ENCODE measurements at places on chromosomes 2 and 18.

DNA sequence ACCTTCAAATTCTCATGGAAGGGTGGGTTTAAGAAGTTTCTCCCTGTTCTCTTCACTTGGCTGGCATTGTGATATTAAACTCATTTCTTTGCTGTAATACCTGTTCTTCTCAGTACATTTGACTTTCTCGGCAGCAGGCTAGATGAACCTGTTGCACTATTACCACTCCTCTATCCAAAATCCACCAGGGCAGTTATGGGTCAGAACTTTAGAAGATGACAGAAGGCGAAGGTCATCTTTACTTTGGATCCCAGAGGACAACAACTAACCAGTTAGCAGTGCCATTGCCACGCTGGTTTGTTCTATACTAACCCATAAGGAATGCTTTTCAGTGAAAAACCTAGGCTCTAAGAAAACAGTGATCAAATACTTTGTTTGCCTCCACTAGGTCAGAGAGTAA is 901.0 kb downstream of the TSN start:
- DNase-seq: no peak

DNA sequence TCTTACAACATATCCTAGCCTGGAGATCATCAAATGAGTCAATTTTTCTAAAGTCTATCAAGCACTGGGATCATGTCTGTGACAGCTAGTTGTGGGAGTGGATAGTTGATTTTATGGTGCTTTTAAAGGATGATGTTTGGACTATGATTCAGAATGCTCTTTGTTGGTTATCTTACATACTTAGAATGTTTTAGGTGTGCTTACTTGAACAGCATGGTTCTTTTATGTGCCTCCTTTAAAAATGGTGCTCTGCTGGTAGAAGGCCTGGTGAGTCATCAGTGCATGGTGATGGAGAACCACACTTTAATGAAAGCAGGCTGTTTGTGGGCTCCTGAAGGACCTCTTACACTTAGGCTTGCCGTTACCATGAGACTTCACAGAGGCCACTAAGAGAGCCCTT is 682.7 kb upstream of the FANCL start:
- DNase-seq: peak; percentile 61

GRCh38 chr2:207624185-207625013 is 795 bp downstream of the METTL21A start:
- no peak for DNase-seq

DNA sequence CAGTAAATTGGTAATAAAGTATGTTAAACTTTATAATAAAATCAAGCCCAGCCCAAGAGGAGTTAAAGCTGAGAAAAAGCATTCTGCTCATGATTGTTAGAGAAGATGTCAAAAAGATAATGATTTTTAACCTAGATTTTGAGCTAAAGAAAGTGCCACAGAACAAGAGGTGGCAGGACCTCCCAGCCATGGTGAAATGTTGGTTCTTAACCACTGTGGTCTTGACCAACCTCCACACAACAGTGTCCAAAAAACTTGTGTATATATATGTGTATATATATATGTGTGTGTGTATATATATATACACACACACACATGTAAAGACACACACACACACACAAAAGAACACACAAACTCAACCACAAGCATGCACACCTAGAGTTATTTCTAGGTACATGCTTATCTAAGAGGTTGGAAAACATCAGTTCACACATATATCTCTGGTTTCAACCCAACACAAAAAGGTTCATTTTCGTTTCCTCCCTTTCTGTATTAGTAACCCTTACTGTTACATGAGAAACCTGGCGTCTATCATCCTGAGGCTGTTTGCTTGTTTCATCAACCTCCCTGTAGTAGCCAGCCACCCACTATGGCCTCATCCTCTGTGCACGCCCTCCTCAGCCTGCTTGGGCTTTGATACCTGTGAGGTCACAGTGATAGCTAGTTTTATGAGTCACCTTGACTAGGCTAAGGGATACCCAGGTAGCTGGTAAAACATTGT is 631.8 kb upstream of the ID2 start:
- no peak for DNase-seq

- no peak for DNase-seq
These were observed 32.2 kb upstream of the SPRED2 start for GRCh38 chr2:65464604-65465003.

DNA sequence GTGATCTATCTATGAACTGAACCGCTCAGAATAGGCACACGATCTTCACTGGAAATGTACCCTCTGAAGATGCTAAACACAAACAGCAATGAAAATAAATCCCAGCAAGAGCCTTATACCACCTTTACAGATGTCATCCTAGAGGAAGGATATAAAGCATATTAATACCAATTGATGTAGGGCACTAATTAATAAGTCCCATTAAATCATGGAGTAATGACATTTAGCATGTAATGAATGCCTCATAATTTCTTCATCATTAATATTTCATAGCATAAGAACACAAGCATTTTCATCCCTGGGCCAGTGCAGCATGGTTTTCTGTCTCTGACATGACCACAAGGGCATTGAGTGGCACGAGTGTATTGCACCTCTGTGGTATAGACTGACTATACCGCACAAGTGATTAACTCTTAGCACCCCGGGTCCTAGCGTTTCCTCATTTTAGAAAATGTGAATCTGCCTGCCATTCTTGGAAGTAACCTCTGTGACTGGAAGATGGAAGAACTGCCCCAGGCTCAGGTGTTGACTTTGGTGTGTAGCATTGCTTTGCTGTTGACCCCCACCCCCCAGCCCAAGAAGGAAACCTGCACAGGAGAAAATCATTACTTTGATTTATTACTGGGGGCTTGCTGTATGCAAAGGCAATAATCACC is 1.4 kb upstream of the TMEM178A start:
- no peak for DNase-seq

- no peak for DNase-seq
These were observed 45.7 kb upstream of the ACAA2 start for GRCh38 chr18:49859021-49859359.

GRCh38 chr18:7982216-7982615 is 415.1 kb downstream of the PTPRM start:
- no peak for DNase-seq

- no peak for DNase-seq
These were observed 480.1 kb downstream of the NRXN1 start for GRCh38 chr2:50551868-50552267.

DNA sequence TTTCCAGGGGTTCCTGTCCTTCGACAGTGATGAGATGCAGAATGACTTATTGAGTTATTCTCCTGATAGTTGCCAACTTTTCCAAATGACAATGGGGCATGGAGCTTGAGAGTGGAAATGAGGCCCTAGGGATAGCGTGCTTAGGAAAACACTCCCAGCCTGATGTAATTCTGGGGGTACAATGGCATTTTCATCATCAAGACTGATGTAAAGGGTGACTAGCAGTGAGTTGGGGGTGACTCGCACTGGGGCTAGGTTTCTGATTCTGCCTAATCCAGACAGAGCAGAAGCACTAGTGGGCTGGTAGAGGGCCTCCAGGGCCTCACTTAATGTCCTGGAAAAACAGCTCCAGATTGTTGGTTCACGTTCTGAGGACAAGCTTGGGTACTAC is 34.0 kb upstream of the IL37 start:
- DNase-seq: no peak

- DNase-seq: no peak
These were observed 13.0 kb downstream of the SIGLEC15 start for GRCh38 chr18:45838302-45839070.

- no peak for DNase-seq
These were observed 712.0 kb upstream of the NXPH2 start for GRCh38 chr2:139492131-139492680.

DNA sequence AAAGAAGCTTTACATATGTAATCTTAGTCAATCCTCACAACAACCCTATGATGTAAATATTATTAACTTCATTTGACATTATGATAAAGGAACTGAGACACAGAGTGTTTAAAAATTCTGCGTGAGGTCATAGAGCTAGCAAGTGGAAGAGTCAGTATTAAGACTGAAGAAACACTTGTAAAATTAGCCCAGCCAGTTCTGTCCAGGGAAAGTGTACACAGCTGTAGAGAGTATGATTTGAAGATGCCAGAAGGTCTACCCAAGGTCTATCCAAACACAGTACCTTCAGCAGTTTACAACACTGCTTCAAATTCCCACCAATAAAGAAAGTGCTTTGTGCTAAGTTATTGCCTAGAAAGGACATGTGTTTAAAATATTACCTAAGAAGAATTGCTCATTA is 51.7 kb upstream of the ITPRID2 start:
- peak; percentile 3 for DNase-seq

GRCh38 chr18:45447355-45448265 is 167.7 kb upstream of the SLC14A2 start:
- DNase-seq: no peak

GRCh38 chr2:181677912-181678586 is 2.3 kb downstream of the NEUROD1 start:
- DNase-seq: peak; percentile 50

DNA sequence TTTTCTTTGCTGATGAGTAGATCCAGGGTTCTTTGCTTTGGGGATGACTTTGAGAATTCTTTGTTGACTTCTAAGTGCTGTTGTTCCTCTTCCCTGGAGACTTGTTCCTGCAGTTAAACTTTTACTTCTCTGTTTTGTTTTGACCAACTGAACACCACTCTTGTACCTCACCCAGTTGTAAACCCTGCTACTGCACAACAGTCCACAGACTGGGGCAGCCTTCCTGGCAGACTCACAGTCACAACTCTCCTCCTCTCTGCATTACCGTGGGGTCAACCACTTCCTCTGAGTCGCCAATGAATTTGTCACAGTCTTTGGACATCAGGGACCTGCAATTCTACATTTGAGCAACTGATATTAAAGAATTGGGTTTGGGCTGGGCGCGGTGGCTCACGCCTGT is 3.8 kb upstream of the SLC8A1 start:
- no peak for DNase-seq

DNA sequence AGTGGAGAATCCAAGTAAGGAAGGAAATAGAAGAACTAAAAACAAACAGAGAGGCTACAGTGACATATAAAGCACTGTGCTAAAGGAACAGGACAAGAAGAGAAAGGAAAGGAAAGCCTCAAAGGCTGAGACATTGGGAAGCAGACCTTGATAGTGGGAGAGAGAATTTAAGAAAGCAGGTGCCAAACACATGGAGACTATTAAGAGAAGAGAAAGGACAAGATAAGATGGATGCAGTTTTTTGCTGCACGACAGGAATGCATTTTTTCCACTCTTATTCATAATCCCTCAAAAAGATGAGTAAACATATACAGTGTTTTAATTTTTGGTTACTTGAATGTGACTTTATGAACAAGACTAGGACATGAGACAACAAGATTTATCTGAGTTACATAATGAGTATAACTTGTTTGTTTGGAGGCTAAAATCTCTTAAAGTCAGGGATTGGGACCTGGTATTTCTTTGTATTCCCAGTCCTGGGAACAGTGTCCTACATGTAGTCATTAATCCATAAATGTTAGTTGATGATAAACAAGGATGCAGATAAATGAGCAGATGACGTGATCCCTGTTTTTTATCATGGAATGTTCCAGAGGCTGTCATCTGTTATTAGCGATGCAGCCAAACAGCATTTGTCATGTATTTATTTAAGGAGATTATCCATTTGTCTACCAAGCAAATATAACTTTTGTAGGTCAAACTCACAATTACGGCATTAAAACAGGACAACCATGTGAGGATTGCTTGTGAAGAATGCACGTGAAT is 141.7 kb downstream of the DNER start:
- DNase-seq: no peak

- DNase-seq: no peak
These were observed 1413.0 kb downstream of the DSC3 start for GRCh38 chr18:29629493-29630036.

GRCh38 chr18:58298251-58299134 is 254.5 kb downstream of the NEDD4L start:
- no peak for DNase-seq

DNA sequence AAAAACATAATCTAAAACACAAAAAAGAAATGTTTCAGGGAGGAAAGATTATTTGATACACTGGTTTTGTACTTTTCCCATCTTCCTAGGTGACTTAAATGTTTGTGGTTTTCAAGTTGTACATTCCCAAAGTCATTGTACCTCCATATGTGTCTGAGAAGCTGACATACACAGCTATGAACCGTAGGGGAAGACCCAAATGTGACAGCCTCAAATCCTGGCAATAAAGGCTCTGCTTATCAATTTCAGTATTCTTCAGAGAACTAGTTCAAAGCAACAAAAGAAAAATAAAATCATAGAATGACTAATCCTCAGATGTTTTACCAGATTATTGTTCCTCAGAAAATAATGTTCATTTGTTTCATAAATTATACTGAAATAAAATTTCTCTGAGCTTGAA is 2.5 kb downstream of the DYNC2LI1 start:
- no peak for DNase-seq

DNA sequence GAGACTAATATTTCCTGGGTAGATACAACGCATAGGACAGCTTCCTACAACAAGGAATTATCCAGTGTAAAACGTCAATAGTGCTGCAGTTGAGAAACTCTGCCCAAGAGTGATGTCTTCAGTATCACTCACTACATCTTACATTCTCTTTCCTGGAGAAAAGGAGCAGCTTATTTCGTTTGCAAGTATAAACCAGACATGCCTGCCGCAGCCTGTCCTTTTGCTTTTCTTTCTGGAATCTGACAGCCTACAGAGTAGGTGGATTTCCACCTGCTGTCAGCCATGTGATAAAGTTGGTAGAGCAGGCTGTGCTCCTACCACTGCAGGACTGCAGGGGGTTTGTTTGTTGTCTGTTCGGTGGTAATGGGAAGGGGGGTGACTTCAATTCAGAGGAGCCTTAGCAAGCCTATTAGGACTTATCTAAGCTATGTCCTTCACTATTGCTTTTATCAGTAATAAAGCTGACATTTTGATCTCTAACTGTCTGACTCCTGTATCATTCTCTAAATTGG is 439.1 kb downstream of the GRB14 start:
- DNase-seq: no peak

GRCh38 chr18:34122724-34123334 is 101.9 kb downstream of the NOL4 start:
- peak; percentile 21 for DNase-seq

- DNase-seq: no peak
These were observed 333.1 kb downstream of the RND3 start for GRCh38 chr2:150154308-150154797.

All from AG04450 (cell line).